ENCODE measurements at places on chromosomes 12 and 14.

DNA sequence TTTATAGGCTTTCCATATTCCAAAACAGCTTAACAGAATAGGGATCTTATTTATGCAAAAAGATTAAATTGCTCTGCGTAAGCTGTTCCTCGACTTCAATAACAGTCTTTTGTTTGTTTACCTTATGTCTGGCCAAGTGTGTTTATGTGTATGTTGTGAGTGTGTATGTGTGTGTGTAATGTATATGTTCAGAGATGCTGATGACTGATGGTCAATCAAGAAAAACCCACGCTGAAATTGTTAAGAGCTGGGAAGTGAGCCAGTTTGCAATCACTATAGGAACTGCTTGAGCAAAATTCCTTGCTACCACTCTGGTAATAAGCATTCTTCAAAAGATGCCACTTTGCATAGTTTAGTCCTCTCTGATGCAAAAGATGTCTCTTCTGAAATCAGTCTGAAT, 59.6 kb downstream of the PRKD1 start:
- DNase-seq = no peak

- no peak for DNase-seq
These were observed 76.3 kb downstream of the MYRFL start for GRCh38 chr12:69901221-69901905.

DNA sequence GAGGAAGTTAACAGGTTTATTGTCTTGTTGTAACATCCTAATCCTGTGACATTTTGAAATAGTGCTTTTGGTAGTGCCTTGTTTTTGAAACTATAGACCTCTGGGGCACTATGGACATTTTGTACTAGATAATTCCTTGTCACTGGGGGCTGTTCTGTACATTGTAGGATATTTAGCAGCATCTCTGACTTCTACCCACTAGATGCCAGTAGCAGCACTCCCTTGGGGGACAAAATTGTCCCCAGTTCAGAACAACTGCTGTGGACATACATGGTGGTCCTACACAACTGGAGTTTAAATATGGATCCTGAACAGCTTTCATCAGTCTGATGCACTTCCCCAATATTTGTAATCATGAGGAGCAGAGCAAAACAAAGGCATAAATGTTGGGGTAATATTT, 264.7 kb downstream of the RAD51B start:
- no peak for DNase-seq

DNA sequence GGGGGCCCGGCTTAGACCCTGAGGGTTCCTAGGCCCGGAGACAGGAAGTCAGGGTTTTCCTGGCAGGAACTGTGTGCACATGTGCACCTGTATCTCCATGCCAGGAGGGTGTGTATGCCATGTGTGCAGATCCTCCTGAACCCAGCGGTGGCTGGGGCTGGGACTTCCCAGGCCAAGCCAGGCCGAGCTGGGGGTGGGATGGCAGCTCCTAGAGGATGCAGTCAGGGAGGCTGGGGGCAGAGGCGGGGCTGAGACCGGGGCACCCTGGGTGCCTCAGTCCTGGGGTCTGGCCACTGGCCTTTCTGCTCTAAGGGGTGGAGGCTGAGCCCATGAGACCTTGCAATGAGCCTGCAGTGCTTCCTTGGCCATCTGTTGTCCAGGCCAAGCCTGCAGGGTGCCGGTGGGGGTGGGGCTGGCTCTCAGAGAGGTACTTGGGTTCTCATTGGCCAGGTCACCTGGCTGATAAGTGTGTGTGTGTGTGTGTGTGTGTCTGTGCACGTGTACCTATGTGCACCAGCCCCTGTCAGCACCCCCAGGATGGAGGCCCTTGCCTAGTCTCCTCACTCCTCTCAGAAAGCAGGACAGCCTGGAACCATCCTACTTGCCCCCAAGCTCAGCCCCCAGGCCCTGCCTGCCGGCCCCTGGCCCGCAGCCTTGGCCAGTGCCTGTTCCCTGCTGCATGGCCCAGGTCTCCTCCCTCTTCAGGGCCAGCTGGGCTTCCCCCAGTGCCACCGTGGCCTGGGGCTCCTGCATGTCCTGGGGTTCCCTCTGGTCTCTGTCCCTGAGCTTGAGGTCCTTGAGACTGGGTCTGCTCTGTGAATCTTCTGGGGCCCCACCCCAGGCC, 10.6 kb upstream of the TNFAIP2 start:
- no peak for DNase-seq

GRCh38 chr14:61719344-61720293, 24.3 kb downstream of the HIF1A start:
- DNase-seq = no peak

GRCh38 chr14:89123851-89124250, 293.2 kb downstream of the FOXN3 start:
- DNase-seq = no peak

- DNase-seq = no peak
These were observed 85.5 kb downstream of the ACTN1 start for GRCh38 chr14:68893566-68893965.

DNA sequence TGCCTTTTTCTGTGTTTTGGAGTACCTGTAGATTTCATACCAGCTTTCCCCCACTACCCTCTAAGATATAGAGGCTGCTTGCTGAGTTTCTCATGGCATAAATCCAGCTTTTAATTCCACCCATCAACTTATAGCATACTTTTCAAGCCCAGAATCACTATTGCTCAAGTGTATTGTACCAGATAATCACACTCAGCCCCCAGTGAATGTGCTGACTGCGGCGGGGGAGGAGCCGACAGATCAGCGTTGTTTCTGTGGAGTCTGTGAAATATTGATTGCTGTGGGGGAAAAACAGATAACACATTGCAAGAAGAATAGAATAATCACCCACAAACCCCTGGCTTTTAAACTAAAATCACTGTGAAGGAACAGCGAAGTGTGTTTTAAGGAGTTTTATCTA, 296.1 kb downstream of the TMEM132D start:
- no peak for DNase-seq
